ENCODE measurements at places on chromosomes 2 and 18.

DNA sequence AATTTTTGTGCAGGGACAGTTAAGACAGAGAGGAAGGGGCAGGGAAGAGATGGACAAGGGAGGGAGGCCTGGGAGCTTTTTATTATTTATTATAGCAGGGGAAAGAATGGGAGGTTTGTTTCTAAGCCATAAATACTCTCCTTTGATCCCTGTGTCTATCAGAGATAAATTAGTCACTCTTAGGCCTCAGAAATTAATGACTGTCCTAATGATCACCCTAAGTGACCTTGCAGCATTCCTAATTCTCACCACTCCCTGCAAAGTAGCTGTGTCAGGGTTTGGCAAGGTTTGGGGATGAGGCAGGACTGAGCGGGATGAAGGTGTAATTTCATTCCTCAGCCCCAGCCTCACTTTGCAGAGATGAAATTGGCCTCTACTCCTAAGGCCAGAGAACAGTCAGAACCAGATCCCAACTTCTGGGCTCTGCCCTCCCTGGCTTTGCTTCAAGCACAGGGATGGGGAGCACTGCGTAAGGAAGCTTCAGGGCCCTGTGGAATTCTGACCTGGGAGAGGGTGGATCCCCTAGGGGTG lies 95.0 kb downstream of the TMEM17 start:
- DNase-seq = no peak

- DNase-seq = no peak
These were observed 252.4 kb downstream of the LPIN1 start for GRCh38 chr2:11998626-11999378.

GRCh38 chr2:159600752-159601151 lies 15.6 kb downstream of the BAZ2B start:
- DNase-seq = no peak

DNA sequence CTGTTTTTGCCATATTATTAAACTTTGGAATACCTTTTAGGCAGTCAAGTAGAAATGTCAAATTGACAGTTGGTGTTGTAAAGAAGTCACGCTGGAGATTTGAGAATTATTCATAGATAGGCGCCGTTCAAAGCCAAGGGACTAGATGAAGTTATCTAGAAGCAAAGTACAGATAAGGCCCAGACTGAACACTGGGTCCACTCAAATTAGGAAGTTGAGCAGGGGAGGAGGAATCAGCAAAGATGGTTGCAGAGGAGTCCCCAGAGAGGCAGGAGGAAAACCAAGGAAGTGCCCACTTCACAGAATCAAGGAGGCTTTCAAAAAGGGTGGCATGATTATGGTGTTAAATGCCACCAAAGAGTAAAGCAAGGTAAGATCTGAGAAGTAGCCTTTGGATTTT lies 9.6 kb upstream of the ALS2 start:
- no peak for DNase-seq

- no peak for DNase-seq
These were observed 193.8 kb downstream of the RPIA start for GRCh38 chr2:88885275-88885674.

DNA sequence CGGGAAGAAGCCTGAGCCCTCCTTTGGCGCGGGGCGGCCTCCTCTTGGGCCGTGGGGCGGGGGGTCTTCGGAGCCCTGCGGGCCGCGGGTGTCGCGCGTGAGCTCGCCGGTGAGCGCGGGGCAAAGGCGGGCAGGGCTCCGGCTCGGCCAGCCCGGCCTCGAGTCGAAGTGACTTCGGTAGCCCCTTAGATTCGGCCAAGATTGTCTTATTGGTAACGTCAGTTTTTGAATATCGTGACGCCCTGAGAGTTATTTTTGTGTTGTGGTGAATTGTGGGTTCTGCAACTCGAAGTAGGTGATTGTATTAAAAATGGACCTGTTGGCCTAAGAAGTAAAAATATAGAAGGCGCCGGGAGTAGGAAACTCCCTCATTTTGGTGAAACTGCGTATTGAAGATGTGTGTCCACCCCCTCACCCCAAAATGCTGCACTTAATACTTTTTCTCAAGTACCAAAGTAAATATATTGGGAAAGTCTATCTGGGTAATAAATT lies 669 bp downstream of the MARCHF7 start:
- no peak for DNase-seq

- no peak for DNase-seq
These were observed 61.8 kb downstream of the CABYR start for GRCh38 chr18:24200494-24201290.

DNA sequence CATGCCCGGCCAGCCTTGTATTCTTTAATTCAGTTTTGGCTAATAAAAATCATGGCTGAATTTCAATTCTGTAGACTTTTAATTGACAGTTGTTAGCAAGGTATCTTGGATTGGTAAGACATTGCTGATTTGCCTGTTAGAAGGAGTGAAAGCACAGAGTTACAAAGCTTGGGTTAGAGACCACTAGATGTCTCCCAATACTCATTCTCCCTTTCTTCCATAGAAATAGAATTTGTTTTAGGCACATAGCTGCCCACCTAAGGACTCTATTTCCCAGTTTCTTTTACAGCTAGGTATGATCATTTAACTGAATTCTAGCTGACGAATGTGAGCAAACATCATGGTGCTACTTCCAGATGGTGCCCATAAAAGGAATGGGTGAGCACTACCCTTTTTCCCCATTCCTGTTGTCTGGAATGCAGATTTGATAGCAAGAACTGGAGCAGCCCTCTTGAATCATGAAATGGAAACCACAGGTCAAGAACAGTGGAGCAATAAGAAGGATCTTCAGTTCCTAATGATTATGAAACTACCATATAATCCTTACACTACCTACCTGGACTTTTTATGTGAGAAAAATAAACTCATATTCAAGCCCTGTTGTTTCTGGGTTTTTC lies 17.5 kb downstream of the PECR start:
- DNase-seq = peak; percentile 18

- DNase-seq = no peak
These were observed 237.5 kb downstream of the LDLRAD4 start for GRCh38 chr18:13455960-13456481.

GRCh38 chr18:63879709-63880108 lies 7.8 kb upstream of the SERPINB2 start:
- DNase-seq = no peak

- no peak for DNase-seq
These were observed 81.9 kb upstream of the MBOAT2 start for GRCh38 chr2:9085353-9085752.

DNA sequence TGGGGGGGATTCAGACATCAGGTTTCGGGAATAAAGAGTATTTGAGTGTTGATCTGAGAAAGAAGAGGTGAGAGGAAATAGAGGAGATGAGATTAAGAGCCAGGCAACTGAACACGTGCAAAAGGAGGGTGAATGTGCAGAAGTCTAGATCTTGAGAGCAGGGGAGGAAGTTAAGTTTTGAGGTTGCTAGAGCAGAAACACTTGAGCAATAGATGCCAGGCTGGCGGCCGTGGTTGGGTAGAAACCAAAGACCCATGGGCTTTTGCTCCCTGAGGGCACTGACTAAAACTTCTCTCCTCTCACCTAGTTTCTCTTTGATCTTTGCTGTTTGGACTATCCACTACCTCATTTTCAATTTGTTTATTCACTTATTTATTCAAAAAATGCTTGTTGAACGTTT lies 116.0 kb downstream of the CDC42EP3 start:
- DNase-seq = no peak

DNA sequence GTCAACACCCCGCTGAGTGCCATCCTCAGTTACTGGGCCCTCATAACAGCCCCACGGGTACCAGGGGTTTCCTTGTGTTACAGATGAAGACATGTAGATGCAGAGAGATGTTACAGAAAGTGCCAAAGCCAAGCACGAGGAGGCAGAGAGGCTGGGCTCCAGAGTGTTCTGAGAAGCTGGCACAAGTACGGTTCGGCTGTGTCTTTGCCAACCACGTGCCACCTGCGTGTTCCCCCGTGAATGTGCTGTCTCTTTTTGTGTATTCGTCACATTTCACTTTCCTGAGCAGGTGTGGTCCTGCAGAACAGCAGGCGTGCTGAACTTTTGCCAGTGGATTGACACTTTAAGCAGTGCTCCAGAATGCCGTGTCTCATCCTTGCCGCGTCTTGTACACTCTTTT lies 124.6 kb downstream of the NCK2 start:
- DNase-seq = no peak

DNA sequence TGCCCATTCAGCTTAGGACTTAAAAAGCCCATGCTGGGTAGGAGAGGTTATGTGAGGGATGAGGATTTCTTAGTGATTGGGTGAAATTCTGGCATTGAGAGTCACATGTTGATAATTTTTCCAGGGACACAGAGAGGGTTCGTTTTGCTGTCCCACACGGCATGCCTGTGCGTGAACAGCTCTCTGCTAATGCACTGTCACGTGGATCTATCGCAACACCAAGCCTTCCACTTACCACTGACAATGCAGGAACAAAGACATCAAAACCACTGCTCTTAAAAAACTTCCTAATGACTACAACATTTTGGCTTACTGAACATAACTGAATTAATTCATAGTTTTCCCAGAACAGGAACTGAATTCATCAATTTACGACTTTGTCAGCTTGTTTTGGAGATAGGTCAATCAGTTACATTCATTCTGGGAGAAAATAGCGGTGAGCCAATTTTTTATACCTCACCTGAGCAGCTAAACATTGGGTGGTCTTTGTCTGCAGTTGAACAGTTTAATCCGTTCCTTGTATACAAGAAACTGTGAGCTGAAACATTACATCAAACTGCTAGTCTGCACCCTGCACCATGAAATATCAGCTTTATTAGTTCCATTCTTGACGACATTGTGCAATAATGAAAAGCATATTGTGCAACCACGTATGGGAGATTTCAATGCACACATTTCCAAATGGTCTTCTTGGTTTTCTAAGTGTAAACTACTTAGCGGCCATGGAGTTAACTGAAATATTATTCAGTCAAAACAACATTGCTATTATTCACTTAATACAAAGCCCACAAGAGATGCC lies 127.1 kb downstream of the LPIN1 start:
- DNase-seq = no peak

GRCh38 chr2:111665551-111666116 lies 218.4 kb downstream of the ANAPC1 start:
- no peak for DNase-seq

- peak; percentile 26 for DNase-seq
These were observed 32.2 kb downstream of the LINC00305 start for GRCh38 chr18:64116571-64117175.

DNA sequence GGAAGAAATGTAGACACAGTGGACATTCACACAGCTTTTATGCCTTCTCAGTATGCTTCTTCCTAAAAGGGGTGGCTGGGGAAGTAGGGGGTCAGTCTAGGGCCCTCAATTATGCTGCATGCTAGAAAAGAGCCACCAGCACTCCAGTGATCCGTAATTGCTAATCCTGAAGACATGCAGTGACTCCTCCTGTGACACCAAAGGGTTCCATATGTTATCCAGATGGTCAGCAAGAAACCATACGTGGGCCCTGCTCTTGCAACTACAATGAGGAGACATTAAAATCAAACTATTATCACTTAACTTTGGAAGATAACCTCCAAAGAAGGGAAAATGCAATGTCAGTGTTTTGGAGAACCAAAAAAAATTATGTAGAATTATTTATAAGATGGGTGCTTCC lies 143.4 kb upstream of the LYPD1 start:
- no peak for DNase-seq

DNA sequence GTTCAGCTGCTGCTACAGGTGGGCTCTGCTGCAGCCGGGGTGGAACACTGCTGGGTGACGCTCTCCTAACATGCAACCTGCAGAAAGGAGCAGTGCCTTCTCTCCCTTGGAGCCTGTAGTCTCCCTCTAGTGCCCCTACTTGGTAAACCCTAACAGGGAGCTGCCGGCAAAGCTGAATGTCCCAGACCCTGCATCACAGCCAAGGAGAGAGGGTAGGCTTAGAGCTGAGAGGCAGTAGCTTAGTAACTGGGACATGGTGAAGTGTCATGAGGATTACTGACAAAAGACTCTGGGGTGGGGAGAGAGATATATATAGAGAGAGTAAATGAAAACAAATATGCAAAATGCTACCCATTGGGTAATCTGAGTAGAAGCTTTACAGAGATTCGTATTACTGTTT lies 9.9 kb downstream of the NCAPH start:
- DNase-seq = no peak

DNA sequence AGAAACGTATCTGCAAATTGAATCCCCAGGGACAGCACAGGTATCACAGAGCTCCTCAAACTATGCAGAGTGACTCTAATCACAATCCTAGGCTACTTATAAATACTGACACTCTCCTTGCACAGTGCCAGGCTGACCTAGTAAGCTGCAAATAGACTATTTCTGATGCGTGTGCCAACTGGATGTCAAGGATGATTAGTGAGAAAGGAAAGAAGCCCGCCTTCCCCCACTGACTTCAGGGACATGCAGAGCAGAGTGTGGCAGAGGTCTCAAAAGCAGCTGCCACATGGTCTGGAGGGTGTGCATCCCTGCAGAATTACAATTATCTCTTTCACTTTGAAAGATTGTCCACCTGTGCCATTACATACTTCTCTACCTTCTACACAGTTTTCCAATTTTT lies 235.6 kb downstream of the CPS1 start:
- DNase-seq = no peak

DNA sequence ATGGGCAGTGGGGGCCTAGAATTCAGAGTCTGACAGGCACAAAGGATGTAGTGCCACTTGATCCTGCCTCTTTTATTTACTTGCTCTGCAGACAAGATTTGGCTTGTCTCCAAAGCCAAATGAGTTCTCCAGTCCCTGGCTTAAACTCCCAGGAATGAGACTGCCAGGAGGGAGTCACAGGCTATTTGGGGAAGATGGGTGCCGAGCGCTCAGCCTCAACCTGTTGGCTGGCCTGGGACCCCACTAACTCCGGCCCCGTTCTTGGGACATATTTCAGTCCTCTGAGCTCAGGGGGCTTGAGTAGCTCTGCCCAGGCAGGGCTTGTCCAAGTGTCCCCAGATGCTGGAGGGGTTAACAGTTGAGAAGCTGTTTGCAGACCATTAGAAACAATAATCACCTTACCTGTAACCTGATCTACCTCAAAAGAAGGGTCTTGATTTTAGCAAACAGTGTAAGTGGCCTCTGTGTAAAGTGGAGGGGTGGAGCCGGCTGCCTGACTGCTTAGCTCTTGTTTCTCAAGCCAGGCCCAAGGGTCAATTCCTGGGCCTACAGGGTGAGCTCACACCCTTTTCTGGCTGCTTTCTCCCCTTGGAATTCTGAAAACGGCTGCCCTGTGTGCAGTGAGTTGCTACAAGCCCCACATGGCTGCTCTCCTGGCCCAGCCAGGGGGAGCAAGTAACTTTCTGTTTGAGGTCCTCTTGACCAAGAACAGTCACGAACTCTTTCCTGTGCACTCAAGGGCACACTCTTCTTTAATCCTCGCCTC lies 27.1 kb upstream of the FZD5 start:
- DNase-seq = peak; percentile 64

- DNase-seq = no peak
These were observed 2.0 kb downstream of the CDH7 start for GRCh38 chr18:65752625-65753325.

- DNase-seq = peak; percentile 96
These were observed at the start of gene TMEM150A for GRCh38 chr2:85602476-85603234. Gene TMEM150A, minus strand, starts transcription at chr2:85602698. Its CDS starts 750 bp downstream, at chr2:85601948.
